Stimulated activated CD8-positive, alpha-beta memory T cell treated with anti-CD3 and anti-CD28 coated beads, Interleukin-7, amount 100 ng/mL, for 1 hour (primary cell): ENCODE measurements at places on chromosomes 3 and 15.

DNA sequence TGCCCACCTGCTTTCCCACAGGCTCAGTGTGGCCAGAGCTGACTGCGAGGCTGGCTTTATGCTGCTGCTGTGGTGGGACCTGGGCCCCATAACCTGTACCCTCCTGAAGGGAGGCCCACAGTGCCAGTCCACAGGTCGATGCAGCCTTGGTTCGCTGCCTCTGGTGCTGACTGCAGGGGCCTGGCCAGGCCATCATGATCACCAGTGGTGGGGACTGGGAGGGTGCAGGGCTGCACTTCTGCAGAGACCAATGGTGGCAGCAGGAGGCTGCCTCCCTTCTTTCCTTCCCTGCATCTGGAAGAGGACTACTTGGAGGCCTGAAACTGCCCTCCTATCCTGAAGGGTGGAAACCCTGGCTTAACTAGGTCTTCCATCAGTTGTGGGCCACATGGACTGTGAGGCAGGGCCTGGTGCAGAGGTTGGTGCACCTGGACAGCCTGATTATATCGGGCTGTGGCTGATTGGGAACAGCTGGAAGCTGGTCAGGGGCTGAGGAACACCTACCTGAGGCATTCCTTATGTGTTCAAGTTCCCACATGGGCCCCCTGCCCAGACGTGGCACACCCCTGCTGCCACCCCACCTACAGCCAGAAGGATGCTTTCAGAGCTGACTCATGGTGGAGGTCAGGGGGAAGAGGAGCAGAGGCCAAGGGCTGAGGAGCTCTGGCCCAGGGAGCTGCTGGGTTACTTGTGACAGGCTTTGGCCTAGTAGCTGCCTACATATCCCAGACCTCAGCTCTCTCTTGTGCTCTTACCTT, 29.8 kb downstream of the POMGNT2 start:
- no peak for DNase-seq

GRCh38 chr3:72462595-72463011, 385.6 kb downstream of the SHQ1 start:
- DNase-seq = no peak

DNA sequence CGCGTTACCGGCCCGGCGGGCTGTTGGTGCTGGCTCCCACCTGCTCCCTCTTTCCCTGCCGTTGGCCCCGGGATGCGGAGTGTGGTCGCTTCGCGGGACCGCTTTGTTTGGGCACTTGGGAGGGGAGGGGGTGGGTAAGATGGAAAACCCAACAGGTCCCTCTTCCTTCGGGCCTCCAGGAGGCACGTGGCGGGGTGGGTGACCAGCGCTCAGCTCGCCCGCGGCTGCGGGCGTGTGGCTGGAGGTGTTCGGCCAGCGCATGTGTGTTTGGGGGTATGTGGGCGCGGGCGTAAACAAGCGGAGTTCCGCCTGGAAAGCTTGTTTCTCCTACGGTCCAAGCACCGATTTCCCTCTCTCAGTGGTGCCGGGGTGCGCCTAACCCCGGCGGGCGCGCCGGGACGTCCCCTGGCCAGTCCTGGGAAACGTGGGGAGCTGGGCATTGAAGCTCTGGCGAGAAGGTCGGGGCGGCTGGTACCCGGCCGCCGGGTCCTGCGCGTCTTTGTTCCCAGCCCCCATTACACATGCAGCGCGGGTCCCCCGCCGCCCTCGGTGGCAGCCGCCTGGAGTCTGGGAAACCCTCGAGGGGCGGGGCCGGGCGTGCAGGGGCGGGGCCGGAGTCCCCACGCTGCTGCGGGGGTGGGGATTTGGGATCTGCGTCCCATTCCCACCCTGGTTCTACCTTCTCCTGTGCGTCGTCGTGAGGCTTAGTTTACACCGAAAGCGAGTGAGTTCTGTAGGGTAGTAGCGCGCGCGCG, 1.4 kb downstream of the ACVR2B start:
- DNase-seq = no peak

DNA sequence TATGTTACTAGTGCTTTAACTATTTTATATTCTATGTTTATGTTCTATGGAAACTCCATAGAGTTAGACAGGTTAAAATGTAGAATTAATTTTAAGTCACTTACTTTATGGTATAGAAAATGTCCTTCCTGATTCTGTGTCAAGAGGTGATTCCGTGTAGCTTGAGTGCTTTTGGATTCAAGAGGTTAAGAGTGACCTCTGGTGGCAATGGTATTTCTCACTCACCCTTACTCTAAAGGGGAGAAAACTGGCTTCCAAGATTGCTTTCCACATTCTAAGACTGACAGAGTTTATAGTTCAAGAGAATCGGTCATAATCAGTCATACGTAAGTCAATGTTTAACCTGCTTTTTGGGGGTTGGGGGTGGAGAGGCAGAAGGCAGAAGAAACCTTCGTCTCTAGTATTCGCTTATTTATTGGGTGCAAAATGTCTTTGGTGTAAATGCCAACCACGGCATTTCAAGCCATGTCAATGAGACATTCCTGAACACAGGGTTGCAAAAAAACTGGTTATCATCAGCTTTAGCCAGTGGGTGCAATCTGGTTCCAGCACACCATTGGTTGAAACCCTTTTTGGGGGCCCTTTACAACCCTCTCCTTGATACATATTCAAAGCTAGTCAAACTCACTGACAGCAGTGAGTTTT, 92.0 kb upstream of the VGLL3 start:
- DNase-seq = no peak

DNA sequence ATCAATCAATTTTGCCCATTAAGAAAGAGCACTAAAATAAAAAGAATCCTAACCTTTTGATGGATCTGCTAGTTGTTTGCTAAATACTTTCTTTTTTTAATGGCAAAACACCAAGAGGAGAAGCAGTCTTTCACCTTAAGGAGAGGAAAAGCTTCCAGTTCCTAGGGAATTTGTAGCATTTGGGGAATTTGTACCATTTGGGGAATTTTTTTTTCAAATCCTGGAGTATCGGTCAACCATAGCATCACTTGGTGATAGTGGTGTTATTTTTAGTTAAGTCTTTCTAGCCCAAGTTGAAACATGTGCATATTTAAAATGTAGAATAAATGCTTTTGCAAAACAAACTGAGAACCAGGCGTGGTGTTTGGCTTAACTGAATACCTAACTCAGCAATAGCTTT, 117.5 kb upstream of the SEMA6D start:
- no peak for DNase-seq

- no peak for DNase-seq
These were observed 510.4 kb upstream of the AGTR1 start for GRCh38 chr3:148187296-148187695.

DNA sequence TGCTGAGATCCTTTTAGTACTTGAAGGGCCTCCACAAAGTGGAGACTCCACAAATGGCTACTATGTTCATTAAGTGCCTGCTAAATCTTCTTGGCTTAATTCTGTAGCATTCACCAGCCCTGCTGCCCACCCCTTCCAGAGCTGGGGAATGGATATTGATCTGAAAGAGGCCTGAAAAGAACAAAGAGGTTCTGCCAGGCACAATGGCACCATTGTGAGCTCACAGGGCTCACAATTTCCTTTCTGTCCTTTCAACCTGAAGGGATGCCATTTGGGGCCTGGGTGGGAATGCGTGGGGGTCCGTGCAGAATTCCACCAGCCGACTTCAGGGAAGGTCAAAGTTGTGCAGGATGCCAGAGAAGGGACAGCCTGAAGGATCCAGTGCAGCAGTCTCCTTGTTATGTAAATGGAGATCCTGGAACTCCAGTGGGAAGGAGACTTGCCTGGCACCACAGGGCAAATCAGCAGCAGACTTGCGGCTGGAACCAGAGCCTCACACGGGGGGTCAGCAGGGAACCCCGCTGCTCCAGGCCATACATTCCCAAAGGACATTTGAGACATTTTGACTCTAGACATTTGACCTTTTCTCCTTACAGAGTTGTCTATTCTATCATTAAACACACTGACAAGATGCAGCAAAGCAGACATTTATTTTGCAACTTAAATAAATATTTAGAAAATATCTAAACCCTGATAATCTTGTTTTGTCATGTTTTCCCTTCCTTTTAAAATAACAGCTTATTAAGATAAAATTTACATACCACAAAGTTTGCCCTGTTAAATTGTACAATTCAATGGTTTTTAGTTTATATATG, 21.5 kb upstream of the MORF4L1 start:
- DNase-seq = no peak

- DNase-seq = no peak
These were observed 528.3 kb upstream of the CFAP20DC start for GRCh38 chr3:59578129-59578528.

DNA sequence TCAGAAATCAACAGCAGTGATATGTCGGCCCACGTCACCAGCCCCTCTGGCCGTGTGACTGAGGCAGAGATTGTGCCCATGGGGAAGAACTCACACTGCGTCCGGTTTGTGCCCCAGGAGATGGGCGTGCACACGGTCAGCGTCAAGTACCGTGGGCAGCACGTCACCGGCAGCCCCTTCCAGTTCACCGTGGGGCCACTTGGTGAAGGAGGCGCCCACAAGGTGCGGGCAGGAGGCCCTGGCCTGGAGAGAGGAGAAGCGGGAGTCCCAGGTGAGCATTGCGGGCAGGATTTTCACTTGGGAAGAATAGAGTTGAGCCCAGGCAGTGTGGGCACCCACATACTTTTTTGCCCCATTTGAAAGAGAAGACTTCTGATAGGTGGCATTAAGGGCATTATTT, 57.4 kb downstream of the DNASE1L3 start:
- DNase-seq = no peak

GRCh38 chr15:65414841-65415621, 7.7 kb downstream of the IGDCC4 start:
- no peak for DNase-seq

GRCh38 chr3:163939926-163940325, 1138.4 kb downstream of the SI start:
- DNase-seq = no peak

- DNase-seq = no peak
These were observed 7.0 kb downstream of the MINDY4B start for GRCh38 chr3:150898046-150898754.
